ENCODE measurements at places on chromosomes 3 and 15. TPM values are rescaled to one million over a fixed set of nuclear protein-coding genes. Genes with fewer than 3 reads are reported as not detected.

DNAH12 gene
- total RNA-seq, result under 0.01 TPM

PSTPIP1 gene
- not detected for total RNA-seq

FAM174B gene
- 116 TPM for total RNA-seq

EIF1B gene
- 13.8 TPM for total RNA-seq

NR2C2 gene
- total RNA-seq, result 22.4 TPM

NAA50 gene
- total RNA-seq, result 142 TPM

LTF gene
- total RNA-seq, result 0.26 TPM

SLC22A14 gene
- under 0.01 TPM for total RNA-seq

MUSTN1 gene
- not detected for total RNA-seq

LYZL4 gene
- total RNA-seq, result not detected

SERF2 gene
- 214 TPM for total RNA-seq

KIF15 gene
- 2.2 TPM for total RNA-seq

ARRDC4 gene
- total RNA-seq, result 1.1 TPM
